ENCODE measurements at places on chromosomes 16 and 17.

DNA sequence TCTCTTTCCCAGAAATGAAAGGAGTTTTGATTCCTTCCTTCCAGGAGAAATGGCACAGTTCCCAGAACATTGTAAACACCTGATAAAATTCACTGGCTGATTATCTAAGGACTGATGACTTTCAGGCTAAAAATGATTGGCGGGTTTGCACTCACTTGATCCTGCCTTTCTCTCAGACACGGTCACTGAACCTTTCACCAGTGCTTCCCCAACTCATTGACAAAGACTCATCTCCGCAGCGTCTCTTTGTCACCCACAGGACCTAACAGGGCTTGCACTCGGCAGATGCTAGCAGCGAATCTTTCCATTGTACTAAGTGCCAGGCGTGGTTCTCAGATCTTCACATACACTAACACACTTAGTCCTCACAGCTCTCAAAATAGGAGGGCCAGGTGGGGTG, 7.3 kb upstream of the DHRS7C start:
- no peak for DNase-seq

GRCh38 chr17:4901648-4902344, 1.1 kb downstream of the CHRNE start:
- no peak for DNase-seq

DNA sequence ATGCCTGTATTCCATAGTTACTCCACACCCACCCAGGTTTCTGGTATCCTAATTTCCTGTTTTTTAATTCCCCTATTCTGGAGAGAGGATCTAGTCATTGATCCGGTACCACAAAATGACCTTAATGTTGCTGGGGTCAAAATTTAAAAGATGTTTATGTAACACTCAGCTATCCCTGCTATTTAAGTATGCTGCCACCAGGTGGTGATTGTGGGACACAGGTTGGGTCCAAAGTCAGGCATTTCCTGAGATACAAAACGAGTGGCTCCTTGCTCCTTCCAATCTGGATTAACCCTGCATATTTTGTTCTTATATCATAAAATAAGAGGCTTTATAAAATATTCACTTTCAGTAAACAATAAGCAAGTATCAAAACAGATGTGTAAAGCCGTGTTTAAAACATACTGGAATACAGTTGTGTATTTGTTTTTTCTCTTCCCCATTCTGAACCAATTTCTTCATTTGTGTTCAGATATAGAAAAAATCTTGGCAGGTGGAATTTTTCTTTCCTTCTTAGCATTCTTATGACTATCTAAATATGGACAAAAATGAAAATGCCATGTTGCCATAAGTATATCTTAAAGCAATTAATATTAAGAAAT, 16.3 kb downstream of the HS3ST4 start:
- DNase-seq: no peak

DNA sequence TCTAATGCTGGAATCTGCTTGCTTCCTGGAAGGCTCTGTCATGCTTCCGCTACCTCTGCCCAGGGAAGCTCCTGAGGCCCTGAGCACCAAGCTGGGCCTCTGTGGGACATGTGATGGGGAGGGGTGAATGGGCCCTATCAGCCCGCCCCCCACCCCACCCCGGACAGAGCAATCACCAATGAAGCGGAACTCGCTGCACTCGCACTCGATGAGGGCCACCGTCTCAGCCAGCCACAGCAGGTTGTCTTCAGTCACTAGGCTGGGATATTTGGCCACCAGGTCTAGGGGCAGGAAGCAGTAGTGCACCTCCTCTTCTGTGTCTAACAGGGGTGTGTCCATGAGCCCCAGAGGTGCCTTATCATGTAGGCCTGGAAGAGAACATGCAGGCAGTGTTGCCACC, 23.6 kb downstream of the KCTD19 start:
- DNase-seq: no peak

GRCh38 chr16:68332411-68333121, 21.7 kb downstream of the PRMT7 start:
- no peak for DNase-seq

DNA sequence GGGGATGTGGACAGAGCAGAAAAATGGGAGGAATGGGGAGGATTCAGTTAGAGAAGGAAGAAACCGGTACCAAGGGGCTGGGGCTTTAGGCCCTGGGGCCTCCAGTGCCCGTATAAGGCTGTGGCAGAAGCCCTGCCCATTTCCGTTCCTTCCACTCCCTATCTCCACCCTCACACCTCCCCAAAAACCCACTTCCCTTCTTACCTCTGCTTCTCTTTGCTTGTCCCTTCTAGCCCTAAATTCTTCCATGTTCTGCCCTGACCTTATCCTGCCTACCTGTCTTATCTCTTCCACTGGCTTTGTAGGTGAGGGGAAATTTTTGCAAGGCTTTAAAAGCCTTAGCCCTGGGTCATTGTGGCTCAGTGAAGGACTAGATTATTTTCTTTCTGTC, 4.1 kb downstream of the RNF167 start:
- DNase-seq: no peak

DNA sequence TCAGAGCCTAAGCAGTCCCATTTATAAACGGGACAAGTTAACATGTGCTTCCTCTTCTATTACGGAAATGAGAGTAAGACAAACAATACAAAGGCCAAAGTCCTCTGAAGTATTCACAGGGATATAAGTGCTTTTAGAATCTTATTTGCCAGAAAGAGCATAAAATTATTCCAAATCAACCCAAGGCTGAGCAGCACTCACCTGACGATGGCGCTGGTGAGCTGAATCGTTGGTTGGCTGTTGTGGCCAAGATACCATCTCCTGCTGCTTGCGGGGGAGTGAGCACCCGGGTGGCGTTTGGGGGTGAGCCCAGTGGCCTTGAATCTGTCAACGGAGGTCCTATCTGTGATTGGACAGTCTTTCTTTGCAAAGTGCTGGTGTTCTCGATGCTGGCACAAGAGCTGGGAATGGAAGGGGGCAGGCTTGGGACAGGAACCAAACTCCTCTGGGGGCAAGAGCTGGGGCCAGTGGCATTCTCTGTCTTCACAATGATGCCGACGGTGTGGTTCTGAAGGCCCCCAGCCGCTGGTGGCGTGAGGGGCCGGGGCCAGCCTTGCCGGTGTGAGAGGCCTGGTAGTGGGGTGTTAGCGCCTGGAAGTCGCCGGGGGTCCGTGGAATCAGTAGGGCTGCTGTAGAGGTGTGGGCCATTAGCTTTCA, 9.5 kb upstream of the DHRS13 start:
- DNase-seq: no peak

DNA sequence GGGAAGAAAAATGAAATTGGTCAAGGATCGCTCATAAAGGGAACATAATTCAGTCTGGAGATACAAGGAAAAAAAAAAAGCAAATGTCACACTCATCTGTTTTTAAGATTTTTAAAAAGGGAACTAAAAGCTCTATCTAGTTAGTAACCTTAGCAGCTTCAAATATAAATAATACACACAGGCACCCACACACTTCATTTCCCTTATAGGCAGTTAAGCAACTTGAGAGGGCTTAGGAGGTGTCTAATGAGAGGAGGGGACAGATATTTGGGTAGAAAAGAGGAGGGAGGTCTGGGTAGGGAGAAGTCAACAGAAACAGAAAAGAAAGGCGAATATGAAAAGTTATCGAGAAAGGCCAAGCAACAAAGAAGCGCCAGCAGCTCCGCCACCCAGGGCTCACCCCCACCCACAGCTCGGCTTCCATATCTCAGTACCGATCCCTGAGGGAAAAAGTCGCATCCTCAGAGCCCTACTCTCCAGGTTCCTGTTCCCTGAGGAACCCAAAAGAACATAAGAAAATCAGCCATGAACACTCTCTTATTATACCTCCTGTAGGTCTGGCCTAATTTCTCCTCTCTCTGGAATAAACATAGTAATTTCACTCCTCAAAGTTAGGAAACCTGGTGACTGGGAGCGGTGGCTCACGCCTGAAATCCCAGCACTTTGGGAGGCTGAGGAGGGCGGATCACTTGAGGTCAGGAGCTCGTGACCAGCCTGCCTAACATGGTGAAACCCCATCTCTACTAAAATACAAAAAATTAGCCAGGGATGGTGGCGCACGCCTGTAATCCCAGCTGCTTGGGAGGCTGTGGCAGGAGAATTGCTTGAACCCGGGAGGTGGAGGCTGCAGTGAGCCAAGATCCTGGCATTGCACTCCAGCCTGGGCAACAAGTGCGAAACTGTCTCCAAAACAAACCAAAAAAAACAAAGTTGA, 69.6 kb upstream of the RCVRN start:
- DNase-seq: no peak

GRCh38 chr16:23729503-23730424, 16.7 kb upstream of the ERN2 start:
- DNase-seq: no peak

DNA sequence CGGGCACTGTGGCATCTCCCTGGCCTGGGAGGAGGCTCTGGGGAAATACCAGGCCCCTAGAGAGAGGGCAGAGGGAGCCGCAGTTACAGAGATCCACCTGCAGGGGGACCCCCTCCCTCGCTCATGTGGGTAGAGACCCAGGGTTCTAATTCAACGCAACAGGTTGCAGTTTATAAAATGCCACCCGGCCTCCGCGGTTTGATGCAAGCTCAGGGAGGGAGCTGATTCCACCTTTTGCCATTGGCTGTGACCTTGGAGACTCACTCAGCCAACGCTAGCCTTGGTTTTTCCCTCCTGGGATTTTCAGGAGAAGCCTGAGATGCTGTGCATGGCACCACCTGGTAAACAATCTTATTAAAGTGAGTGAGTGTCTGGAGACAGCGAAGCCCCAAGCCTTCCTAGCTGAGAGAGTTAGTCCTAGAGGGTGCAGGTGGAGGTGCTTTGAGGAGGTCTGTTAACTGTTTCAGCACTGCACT, 12.1 kb downstream of the TTLL6 start:
- peak; percentile 72 for DNase-seq

DNA sequence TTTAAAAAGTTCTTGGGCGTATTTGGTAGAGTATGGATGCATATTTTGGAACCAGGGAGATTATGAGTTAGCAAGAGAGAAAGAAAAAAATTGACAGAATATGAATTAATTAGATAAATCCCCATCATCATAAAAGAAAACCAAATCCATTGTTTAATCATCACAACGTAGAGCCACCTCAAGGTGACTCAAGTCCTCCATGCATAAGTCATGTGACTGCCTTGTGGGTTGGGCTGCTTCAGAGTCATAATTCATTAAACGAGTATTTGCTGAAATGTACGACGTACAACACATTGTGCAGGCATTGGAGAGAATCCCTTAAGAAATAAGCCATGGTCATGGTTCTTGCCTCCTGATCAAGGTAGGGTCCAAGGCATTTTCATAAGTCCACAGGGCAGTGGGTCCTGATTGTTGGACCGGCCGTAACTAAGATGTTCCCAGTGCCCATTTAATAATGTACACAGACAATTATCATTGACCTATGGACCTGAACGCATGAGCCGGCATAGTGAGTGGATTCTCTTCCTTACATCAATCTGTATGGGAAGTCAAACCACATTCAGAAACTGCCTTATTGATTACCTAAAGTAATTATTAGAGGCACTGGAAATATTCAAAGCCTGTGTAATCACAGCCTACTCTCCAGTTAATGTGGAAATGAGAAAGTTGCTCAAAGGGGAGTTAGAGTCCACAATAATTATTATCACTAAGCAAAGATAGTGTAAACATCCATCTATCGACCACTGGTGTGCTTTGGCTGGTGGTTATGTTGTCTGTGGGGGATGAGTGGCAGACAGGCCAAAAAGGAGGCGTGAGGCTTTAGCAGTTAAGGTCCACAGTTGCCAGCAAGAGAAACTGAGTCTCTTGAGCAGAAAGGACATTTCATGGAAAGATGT, 165.4 kb downstream of the PITPNC1 start:
- no peak for DNase-seq

DNA sequence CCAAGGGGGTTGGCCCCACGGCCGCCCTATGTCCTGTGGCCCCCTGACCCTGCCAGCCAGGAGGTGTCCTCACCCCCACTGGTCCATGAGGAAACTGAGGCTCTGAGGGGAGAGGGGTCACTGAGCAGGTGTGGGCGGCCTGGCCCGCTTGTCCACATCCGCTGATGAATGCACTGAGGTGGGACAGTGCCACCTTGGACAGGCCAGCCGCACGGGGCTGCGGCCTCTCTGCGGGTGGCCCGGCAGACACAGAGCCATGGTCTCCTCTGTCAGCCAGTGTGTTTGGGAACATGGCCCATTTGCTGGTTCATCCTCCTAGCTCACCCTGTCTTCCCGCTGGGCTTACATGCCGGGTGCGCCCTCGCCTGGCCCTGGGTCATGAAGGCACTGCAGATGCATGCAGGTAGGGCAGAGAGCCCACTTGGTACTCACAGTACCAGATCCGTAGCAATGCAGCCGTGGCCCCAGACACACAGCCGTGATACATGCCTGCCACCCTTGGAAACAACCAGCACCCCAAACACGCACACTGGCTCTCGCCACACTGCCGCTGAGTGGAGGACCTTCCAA, 93.9 kb downstream of the ENGASE start:
- DNase-seq: no peak

- DNase-seq: no peak
Measured at GRCh38 chr17:1031711-1032110, 34.8 kb downstream of the TIMM22 start.

- no peak for DNase-seq
Measured at GRCh38 chr16:2151188-2152091, 3.0 kb downstream of the RAB26 start.

GRCh38 chr17:80605326-80606066, 60.9 kb downstream of the RPTOR start:
- no peak for DNase-seq

- DNase-seq: no peak
Measured at GRCh38 chr17:75834279-75834920, 9.8 kb downstream of the UNC13D start.

GRCh38 chr17:7352503-7352889, 534 bp downstream of the KCTD11 start:
- no peak for DNase-seq

GRCh38 chr17:11292491-11292890, 51.5 kb downstream of the SHISA6 start:
- no peak for DNase-seq
